ENCODE measurements at places on chromosomes 16 and 17.

DNA sequence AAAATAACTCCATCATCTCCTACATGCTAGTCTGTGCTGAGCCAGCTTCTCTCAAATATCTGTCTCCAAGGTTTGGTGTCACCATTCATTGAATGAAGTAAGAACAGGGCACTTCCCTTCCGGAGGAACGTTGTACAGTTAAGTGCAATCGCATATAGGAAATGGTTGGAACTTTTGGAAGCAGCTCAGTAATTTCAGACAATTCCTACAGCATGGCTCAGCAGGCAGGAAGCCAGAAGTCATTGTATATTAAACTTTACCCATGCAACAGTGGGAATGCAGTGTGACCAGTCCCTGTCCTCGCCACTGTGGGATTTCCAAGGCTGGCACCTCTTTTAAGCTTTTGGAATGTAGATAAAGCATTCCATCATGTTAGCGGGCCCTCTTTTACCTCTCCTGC is 51.1 kb upstream of the MYH2 start:
- no peak for DNase-seq

DNA sequence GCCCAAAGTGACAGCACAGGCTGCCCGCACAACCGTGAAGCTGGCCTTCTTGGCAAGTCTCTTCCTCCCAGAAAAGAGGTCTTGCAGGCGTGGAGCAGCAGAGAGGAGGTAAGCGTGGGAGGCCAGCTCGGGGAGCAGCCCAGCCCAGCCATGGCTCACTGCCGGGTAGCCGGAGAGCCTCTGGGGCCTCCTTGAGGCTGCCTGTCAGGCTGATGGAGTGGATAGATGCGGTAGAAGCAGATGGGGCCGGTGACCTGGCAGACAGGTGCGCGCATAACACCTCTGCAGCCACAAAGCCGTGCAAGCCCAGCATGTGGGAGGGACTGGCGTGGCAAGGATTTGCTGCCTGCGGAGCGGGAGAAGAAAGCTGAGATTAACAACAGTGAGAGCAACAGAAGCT is 17.1 kb upstream of the DOK4 start:
- peak; percentile 42 for DNase-seq

DNA sequence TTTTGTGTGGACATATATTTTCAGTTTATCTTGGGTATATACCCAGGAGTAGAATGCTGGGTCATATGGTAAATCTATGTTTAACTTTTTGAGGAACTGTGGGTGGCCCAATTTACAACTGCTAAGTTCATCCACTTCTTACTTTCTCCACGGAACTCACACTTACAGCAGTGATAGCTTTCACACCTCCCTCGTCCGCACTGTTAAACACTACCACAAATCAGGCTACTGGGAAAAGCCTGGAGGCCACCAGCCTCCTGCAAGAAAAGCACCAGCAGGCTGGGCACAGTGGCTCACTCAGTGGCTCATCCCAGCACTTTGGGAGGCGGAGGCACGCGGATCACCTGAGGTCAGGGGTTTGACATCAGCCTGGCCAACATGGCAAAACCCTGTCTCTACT is 14.7 kb upstream of the ZG16 start:
- DNase-seq = no peak

DNA sequence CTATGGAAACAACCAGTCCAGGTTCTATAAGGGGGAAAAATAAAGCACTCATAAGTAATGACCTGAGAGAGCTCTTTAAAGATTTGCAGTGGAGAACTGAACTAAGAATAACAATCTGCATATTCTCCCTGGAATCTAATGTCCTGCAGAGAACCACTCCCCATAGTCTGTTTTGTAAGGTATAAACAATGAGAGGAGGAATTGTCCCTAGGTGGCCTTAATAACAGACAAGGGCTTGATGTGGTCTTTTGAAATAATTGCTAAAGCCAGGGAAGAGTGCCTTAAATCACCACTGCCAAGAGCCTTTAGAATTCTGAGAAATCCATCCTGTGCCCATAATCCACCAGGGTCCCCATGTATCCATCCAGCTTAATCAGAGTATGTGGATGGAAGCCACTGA is 106.3 kb downstream of the CDH11 start:
- DNase-seq = no peak

- no peak for DNase-seq
Observed at GRCh38 chr17:29911641-29912177, 18.3 kb downstream of the SSH2 start.

DNA sequence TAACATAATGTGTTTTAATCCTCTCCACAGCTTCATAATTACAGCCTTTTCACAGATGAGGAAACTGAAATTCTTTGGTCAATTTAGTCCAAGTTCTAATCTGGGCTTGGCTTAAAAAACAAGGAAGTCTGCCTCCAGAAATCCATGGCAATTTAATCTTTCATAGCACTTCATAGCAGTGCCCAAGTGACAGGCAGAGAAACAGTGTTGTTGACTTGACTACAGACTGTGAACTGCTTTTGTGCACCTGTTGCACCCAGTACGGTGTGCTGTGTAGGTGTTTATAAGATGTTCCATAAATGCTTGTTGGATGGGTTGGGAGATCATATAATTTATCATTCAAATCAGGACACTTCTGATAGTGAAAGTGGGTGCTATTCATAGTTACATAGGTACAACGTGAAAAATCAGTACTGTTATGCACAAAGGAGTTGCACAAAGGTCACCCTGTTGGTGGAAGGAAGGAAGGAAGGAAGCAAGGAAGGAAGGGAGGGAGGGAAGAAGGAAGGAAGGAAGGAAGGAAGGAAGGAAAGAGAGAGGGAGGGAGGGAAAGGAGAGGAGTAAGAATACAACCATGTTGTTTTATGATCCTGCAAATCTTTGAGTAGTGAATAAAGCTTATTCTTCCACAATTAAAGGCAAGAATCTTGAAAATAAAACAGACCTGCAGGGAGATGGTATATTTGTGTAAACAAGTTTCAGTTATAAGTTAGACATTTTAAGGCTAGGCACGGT is 56.5 kb upstream of the HLF start:
- DNase-seq = no peak

DNA sequence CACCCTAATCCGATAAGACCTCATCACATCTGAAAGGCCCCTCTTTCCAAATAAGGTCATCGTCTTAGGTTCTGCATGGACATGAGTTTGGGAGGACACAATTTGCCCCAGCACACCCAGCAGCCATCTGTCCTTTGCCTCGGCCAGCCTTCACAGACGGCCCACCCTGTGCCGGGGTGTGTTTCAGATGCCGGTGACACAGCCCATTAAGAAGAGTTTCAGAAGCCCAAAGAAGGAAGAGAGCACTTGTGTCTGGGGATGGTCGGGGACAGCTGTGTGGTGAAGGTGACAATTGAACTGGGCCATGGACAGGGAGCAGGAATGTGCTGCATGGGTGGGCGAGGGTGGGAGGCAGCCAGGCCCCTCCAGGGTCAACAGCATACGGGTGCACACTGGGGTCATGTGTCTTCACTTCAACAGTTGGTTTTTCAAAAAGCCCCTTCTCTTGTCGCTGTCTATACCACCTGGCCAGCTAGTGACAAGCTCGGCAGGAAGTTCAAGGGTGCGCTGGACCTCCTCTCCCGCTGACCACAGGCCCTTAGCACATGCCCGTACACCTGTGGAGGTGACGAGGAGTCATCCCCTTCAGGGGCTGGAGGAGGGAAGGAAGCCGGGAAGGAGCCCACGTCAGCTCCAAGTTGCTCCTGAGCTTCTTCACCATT is 183.1 kb downstream of the C16orf95 start:
- DNase-seq = no peak

DNA sequence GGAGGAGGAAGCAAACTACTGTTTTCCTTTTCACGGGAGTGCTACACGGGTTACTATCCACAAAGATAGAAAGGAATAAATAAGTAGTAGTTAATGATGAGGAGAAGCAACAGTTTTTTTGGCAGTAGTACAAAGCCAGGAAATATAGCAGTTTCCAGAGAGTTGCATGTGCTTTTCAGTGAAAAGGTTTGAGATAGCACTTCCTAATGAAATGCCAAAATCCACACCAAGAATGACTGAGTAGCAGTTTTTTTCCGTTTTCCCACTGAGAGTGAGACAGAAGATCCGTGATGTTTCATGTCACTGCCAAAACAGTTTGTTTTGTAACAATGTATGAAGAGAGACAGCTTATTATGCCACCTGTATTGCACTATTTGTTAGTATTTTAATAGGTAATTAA is 129.1 kb downstream of the STX8 start:
- no peak for DNase-seq

DNA sequence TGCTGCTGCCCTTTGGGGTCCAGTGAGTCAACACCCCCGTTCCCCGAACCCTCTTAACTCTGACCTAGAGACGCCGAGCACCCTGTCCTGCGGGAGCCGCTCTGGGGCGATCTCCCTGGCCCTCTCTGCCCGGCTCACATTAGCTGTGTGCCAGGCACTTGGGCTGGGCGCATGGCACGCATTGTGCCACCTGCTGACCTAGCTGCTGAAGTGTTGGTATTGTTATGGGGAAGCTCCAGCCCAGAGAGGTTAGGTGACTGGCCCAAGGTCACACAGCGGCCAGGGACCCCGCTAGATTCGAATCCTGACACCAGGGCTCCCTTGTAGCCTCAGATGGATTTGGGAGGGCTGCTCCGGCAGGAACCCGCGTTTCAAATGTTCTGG is 1.1 kb downstream of the HSD17B1 start:
- DNase-seq = no peak

- no peak for DNase-seq
Observed at GRCh38 chr17:18004345-18004744, 31.7 kb downstream of the DRC3 start.

GRCh38 chr17:4136373-4136772 is 6.5 kb downstream of the ZZEF1 start:
- no peak for DNase-seq

DNA sequence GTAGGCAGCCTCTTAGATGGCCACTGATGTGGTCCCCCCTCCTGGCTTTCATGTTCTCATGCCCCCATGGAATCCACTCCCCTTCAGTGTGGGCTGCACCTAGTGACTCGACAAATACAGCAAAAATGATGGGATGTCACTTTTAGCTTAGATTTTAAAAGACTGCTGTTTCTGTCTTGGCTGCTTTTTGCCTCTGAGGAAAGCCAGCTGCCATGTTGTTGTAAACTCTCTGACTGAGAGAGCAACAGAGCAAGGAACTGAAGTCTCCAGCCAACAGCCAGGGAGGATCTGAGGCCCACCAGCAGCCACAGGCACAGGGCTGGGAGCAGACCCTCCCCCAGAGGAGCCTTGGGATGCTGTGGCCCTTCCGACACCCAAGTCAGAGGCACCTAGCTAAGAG is 60.6 kb upstream of the MARCHF10 start:
- no peak for DNase-seq
